NK-92 treated with Interleukin-12 subunit alpha and Interleukin-12 subunit beta, amount 100 ng/mL, for 24 hours (cell line): ENCODE measurements at places on chromosomes 12 and 14.
A peak's percentile ranks its signal among the peaks of the same experiment; 100 is the strongest.

DNA sequence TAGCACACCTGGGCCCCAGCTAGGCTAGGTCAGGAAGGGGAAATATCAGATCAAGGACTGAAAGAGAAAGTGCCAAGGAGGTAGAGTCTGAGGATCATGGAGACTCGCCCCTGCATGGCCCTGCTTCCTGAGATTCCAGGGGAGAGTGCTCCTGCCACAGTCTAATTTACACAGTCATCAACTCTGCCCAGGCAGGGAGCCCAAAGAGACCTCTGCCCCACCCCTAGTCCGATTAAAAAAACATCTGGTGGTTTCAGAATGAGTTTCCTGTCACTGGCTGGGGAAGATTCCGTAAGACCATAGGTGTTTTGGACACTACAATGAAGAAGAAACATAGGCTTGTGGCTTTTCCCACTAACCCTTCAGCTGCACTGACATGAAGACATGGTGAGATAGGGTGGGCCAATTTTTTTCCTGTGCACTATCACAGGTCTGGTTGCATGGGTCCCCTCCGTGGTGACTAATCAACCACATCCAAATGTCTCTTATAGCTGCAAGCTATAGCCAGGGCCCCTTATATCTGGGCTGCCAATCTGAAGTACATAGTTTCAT is 31.5 kb upstream of the GZMB start:
- peak; percentile 70 for DNase-seq

GRCh38 chr12:4244868-4245267 is 28.7 kb upstream of the CCND2 start:
- DNase-seq = no peak

DNA sequence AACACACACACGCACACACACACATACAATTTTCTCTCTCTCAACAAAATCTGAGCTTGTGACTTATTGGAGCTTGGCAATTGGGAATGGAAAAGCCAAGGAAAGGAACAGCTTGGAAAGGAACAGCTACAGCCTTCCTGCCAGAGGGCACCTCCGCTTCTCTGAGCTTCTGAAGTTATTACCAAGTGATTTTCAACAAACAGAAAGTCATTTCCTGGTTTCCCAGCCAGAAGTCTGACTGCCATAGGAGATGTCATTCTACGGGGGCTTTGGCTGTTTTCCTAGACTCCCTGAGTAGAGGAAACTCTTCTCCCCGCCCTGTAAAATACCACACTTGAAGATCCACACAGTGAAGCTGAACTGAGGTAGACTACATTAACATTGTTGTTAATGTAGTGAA is 198.3 kb downstream of the CFAP54 start:
- no peak for DNase-seq

- DNase-seq = no peak
Measured at GRCh38 chr14:43147485-43147884, 1359.6 kb downstream of the FSCB start.
